Activated T-helper 1 cell treated with anti-CD3 and anti-CD28 coated beads, Interleukin-12 subunit alpha, Interleukin-12 subunit beta, Interleukin-2, Interleukin-4 antibody, amounts not matched to agents 30 ng/mL and 10 ng/mL and 1 ng/mL, durations not matched to agents 14 hours and 24 hours and 36 hours (primary cell): ENCODE measurements at places on chromosomes 12 and 14.

DNA sequence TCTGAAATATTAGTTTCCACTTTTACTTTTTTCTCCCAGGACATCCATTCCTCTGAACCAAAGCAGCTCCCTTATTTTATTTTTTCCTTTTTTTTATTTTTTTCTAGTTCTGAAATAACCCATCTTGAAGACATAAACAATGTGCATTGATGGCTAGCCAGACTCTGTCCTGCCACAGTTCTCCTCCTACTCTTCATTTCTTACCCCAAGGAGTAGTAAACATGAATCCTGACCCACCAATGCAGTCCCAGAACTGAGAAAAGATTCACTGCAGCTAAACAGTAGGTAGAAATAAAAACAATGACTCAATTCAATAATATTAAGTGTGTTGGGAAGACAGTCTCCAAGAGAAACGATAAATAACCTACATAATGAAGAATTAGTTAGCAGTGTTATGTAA lies 65.7 kb upstream of the NOVA1 start:
- no peaks in the 10 kb centered on the region for H3K27me3 ChIP-seq
- H3K27ac ChIP-seq: no peak overlapping the region
- H3K4me3 ChIP-seq: no peak overlapping the region
- DNase-seq: no peak
- no peaks in the 10 kb centered on the region for H3K36me3 ChIP-seq

DNA sequence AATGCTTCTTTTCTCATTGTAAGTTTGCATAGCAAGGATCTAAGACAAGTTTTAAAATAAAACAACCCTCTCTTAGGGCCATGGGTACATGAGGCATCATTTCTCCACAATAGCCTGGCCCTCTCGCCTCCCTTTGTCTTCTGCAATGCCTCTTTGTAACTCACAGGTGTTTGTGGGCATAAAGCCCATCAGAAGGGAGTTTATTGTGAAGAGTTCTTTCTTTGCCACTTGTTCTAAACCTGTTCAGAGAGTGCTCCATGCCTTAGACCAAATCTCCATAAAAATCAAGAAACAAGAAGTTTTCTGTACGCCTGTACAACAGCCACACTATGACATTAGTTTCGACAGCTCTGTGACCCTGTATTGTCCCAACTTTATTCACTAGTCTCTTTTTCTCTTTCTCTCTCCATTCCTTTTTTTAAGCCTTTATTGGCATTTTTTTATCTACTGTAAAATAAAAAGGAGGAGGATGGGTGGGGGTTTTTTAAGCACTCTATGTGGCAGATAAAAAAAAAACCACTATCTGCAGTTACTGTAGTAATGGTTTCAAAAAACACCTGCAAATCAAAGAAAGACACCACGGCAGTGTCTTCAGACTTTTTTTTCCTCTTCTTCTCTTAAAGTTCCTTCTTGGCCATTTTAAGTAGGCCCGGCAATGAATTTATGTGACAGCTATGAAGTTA lies 1.6 kb downstream of the C12orf42 start:
- peaks cover 1% of the 10 kb centered on the region for H3K36me3 ChIP-seq
- H3K4me3 ChIP-seq: peak overlapping the region; percentile 62
- no peak overlapping the region for H3K27ac ChIP-seq
- H3K27me3 ChIP-seq: peaks cover 25% of the 10 kb centered on the region
- peaks cover 21% of the 10 kb centered on the region for H3K4me1 ChIP-seq

DNA sequence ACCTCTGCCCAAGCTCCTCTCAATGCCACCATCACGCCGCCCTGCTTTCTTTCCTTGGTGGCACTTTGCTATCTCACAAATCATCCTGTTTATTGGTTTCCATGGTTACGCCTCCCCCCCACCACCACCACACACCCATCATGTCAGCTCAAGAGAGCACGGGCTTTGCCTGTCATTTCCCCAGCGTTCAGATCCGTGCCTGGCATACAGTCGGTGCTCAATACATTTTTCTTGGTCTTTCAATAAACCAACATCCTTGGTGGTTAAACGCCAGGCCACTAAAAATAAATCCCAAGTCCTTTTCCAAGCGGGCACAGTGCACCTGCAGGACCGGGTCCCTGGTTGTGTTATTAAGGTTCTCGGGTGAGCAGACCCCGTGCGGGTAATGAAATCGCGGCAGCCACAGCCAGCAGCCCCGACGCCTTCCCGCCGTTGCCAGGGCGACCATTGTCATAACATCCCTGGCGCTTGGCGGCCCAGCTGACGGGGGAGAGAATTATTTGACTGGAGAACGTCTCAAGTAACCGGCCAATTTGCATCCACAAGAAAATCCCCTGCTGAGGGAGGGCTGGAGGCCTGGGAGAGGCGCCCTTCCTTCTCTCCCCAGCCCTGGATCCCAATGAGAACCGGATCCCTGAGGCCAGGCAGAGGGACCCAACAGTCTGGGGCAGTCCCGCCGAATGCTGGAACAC lies 92.9 kb downstream of the KSR2 start:
- DNase-seq: no peak
- H3K36me3 ChIP-seq: no peaks in the 10 kb centered on the region
- peaks cover 12% of the 10 kb centered on the region for H3K4me1 ChIP-seq
- H3K27me3 ChIP-seq: peaks cover 24% of the 10 kb centered on the region

DNA sequence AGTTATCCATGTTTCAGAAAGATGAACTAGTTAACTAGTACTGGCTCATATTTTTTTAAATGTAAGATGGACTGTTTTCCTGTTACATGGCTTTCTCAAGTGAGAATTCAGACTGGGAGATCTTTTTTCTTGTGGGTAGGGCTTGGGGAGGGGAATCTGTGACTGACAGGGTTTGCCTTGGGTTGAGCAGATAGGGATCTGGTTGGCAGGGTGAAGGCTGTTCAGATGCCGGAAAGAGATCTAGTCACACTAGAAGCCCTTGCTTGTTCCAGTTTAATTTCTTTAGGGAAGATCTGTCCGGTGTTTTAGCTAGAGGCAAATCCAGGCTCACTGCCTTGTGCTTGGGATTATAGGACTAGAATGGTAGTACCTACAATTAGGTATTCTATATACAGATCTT lies 63.2 kb downstream of the FBXO33 start:
- H3K27ac ChIP-seq: no peak overlapping the region
- no peaks in the 10 kb centered on the region for H3K4me1 ChIP-seq
- peaks cover 19% of the 10 kb centered on the region for H3K36me3 ChIP-seq
- no peak overlapping the region for H3K4me3 ChIP-seq
- no peaks in the 10 kb centered on the region for H3K27me3 ChIP-seq
- no peak for DNase-seq

- no peak for DNase-seq
- peaks cover 30% of the 10 kb centered on the region for H3K27me3 ChIP-seq
- no peak overlapping the region for H3K27ac ChIP-seq
- H3K4me3 ChIP-seq: peak overlapping the region; percentile 52
- H3K4me1 ChIP-seq: no peaks in the 10 kb centered on the region
- no peaks in the 10 kb centered on the region for H3K36me3 ChIP-seq
Measured at GRCh38 chr12:49967777-49968250, 4.9 kb upstream of the AQP6 start.

DNA sequence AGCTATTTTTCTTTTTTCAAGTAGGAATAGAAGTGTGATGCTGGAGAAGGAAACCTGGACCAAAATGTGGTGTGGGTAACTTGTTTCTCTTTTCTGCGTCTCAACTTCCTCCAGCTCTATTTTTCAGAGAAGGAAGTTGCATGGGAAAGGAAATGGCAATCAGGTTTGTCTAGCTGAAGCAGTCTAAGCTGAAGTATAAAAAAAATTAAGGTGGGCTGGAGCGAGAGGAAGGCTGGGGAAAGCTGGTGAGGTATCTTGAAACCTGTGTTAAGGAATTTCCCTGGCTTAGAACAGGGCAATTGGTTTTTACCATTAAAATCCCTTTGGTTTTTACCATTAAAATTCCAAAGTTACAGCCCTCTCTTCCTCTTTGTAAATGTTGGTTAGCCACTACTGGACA lies 34.2 kb upstream of the NINJ2 start:
- peaks cover 14% of the 10 kb centered on the region for H3K4me1 ChIP-seq
- DNase-seq: no peak
- H3K36me3 ChIP-seq: peaks cover 7% of the 10 kb centered on the region
- H3K27me3 ChIP-seq: peaks cover 1% of the 10 kb centered on the region
- no peak overlapping the region for H3K4me3 ChIP-seq
